Iris pigment epithelial cell (primary cell): ENCODE measurements at places on chromosomes 3 and 15.
A peak's percentile ranks its signal among the peaks of the same experiment; 100 is the strongest.

GRCh38 chr15:100665570-100665969 lies 63.2 kb downstream of the ASB7 start:
- DNase-seq, result no peak

DNA sequence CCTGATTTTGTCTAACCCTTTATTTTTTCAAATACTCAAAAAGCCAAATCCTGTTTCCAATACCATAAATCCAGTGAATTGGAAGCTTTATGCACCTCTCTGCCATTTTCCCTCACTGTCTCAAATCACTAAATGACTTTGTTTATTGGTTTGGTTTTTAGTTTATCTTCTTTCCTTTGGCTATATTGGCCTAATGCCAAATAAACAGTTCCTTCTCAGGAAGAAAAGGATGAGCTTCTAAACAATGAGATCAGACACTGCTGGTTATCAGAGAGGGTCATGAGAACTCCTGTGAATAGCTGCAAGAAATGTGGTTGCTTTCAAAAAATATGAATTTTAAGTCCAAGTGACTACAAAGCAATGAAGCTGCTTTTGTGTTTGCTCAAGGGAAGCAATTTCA lies 359.9 kb downstream of the MECOM start:
- DNase-seq, result no peak

DNA sequence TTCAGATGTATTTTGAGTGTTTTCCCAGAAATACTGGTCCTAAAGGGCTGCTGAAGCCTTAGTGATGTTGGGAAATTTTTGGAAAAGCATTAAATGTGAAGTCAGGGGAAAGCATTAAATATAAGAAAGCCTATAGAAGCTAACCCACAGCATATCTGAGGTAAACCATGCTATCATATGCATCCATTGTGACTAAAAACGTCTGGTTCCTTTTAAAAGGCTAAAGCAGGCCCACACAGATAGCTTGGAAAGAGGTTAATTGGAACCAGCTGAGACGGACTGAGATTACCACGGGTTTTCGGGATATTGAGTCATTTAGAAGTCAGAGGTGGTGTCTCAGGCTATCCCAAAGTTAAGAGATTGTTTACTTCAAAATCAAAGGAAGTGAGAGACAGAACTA lies 78.2 kb downstream of the CYP19A1 start:
- DNase-seq, result peak; percentile 18

GRCh38 chr3:131782751-131783150 lies 252.1 kb downstream of the CPNE4 start:
- DNase-seq, result no peak

DNA sequence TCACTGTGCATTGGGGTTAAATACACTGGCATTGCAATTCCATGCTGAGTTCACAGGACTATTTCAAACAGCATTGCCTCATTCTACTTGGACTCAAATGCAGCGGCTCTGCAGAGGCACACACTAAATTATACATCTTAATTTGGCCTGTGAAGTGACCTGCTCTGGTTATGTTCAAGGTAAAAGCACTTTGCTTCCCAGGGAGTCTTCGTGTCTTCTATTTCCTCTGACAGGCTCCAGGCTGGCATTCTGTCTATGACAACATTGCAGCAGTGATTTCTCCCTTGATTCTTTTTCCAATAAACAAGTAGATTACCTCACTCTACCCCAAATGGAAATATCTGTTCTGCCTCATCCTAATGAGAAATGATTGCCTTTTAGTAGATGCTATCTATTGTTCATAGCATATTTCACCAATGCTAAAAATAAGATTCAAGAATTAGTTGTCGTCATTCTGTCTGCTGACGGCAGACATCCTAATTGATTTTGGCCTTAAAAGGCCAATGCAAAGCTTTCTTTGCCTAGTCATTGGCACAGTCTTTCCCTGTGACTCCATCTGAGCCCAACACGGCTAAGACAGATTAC lies 33.8 kb downstream of the FMN1 start:
- DNase-seq, result no peak

GRCh38 chr3:149744606-149745005 lies 7.7 kb downstream of the COMMD2 start:
- no peak for DNase-seq

DNA sequence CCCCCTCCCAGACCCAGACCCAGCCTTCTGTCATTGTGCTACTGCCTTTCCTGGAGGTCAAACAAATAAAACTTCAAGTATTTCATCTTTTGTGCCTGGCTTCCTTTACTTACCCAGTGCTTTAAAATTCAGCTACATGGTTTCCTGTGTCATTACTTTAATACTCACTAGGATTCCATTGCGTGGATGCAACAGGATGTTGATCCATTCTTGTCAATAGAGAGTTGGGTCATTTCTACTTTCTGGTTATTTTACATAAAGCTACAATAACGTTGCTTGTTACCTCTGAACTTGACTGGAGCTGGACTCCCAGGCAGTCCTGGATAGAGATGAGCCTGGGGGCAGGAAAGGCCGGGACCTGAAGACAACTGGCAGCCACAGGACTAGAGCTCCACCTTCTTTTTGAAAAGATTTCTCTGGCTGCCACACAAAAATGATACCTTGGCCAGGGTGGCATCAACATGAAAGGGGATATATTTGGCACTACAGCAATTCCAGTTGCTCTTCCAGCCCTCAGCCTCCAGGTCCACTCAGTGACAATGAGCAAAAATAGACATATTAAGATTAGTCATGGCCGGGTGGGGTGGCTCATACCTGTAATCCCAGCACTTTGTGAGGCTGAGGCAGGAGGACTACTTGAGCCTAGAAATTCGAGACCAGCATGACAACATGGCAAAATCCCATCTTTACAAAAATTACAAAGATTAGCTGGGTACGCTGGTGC lies 23.3 kb upstream of the HEG1 start:
- peak; percentile 57 for DNase-seq

GRCh38 chr3:157107037-157107436 lies 52.9 kb downstream of the CCNL1 start:
- DNase-seq, result no peak

- DNase-seq, result peak; percentile 34
Observed at GRCh38 chr3:169836078-169836941, 23.6 kb upstream of the LRRC34 start.
